ENCODE measurements at places on chromosomes 1 and 21. TPM values are rescaled to one million over a fixed set of nuclear protein-coding genes. Genes with fewer than 3 reads are reported as not detected.

DNA sequence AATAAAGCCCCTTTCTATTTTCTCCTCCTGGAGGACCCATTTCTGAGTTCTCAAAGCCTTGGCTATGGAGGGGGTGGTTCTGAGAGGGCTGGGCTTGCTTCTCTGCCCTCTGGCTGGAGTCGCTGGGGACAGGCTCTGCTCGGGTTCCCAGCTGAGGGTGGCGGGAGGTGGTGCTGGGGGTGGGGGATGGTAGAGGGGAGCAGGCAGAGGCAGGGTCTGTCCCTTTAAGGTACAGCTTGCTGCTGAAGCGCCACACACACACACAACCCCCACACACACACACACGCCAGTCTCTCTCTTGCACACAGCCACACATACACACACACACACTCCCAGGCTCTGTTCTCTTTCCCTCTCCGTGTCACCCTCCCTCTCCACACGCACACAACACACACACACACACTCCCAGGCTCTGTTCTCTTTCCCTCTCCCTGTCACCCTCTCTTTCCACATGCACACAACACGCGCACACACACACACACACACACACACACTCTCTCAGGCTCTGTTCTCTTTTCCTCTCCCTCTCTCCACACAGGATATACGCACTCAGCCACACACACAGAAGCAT is 69.8 kb upstream of the SSBP3 start:
- H3K4me1 ChIP-seq, result peaks cover 55% of the 10 kb centered on the region
- DNase-seq, result no peak
- H3K27ac ChIP-seq, result no peak overlapping the region

DNA sequence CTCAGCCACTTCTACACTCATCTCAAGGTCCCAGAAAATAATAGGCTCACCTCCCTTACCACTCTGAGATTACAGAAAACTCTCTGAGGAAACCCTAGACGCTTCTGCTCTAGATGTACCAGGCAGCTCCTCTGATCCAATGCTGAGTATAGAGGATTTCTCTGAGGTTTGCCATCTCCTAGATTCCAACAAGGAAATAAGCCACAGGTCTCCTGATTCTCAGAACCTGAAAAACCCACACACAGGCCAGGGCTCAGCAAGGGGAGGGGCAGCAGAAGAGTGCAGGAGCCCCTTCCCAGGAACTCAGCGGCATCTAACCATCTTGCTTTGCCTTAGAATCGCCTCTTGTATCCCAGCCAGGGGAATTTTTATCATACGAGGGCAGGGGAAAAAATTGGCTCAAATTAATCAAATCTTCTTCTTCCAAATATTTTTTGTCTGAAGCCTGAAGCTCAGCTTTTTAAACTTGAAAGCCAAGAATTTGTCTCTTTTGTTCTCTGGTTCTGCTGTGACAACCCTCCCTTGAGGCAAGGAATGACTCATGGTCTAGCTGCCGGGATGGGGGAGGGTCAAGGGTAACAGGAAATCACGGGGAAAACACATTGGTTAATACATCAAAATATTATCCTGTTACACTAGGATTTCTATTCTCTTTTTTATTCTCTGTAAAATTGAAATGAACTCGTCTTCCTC is 30.8 kb downstream of the GORAB start:
- DNase-seq, result peak; percentile 74
- peak overlapping the region; percentile 25 for H3K27ac ChIP-seq
- H3K36me3 ChIP-seq, result peaks cover 4% of the 10 kb centered on the region
- peaks cover 1% of the 10 kb centered on the region for H3K27me3 ChIP-seq
- H3K4me3 ChIP-seq, result no peak overlapping the region

- no peak for DNase-seq
- no peak overlapping the region for H3K4me3 ChIP-seq
- no peaks in the 10 kb centered on the region for H3K27me3 ChIP-seq
- no peak overlapping the region for H3K27ac ChIP-seq
- no peaks in the 10 kb centered on the region for H3K4me1 ChIP-seq
- H3K36me3 ChIP-seq, result no peaks in the 10 kb centered on the region
Measured at GRCh38 chr21:36846631-36847030, 119.8 kb downstream of the HLCS start.

- no peak overlapping the region for H3K4me3 ChIP-seq
- no peak for DNase-seq
- H3K27me3 ChIP-seq, result no peaks in the 10 kb centered on the region
Measured at GRCh38 chr1:186575348-186575747, 104.9 kb downstream of the PTGS2 start.

Gene RER1
- total RNA-seq, result 124 TPM

Gene ATXN7L2
- total RNA-seq, result 15.2 TPM

Gene SELL
- 365 TPM for total RNA-seq

Data from activated naive CD4-positive, alpha-beta T cell treated with anti-CD3 and anti-CD28 coated beads for 36 hours (primary cell).